ENCODE measurements at places on chromosomes 1 and 21.

DNA sequence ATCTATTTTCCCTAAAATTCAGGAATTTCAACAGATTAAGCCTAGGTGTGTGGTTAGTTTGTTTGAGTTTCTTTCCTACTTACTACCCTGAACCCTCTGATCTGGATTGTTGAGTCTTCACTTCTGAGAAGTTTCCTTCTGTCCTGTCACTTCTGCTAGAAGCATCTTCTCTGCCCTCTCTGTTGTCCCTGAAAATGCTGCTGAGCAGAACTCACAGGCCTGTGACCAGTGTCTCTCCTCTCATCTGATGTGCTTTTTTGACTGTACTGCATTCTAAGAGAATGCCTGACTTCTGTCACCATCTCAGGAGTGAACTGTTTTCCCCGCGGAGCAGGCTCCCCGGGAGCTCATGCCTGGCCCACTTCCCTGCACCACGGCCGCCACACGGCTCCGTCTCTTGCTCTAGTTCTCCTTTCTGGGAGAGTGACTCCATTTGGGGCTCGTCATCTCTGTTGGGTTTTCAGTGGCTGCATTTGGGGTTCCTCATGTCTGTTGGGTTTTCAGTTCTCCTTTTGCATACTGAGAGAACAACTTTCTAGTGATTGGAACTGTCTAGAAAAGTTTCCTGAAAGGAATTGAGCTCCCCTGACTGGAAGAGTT lies 77.9 kb downstream of the POFUT2 start:
- DNase-seq, result no peak

GRCh38 chr1:45617618-45618017 lies 6.2 kb downstream of the CCDC17 start:
- no peak for DNase-seq

- DNase-seq, result peak; percentile 15
Observed at GRCh38 chr1:54982739-54983138, 2.3 kb downstream of the TMEM61 start.

GRCh38 chr1:10509809-10510509 lies 35.2 kb downstream of the PEX14 start:
- peak; percentile 90 for DNase-seq

- no peak for DNase-seq
Observed at GRCh38 chr1:240579511-240579910, 32.4 kb downstream of the GREM2 start.

DNA sequence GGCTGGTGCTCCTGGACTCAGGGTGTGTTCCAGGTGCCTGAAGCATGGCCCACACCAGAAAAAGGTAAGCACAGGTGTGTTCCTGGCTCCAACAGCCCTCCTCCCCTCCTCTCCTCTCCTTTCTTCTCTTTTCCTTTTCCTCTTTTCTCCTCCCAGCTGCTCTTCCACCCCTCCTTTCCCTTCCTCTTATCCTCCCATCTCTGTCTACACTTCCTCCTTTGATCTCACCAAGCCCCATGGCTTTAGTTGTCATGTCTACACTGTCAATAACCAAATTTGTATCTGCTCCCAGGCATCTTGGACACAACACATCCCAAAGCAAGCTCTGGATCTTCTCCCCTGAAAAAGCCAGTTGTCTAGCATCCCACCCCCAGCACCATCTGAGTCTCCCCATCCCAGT lies 56.7 kb upstream of the LAPTM5 start:
- DNase-seq, result no peak

DNA sequence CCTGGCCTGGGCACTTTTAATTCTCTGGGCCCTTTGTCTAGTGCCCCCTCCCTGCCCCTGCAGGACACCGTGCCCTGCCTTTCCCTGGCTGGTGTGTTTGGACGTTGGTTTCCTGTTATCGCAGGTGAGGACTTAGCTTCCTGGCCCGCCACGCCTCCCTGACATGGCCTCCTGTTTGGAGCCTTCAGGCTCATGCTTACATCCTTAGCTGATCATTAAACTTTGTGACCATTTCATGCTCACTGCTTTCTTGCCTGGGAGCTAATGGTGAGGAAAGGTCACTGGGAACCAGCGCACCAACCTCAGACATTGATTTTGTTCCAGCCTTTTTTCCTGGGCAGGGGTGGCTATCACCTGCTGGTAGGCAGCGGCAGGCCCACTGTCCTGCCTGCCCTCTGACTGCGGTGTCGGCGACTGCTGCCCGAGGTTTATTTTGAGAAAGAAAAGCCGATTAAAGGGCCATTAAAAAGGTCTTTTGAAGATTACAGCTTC lies 3.7 kb downstream of the PFKL start:
- DNase-seq, result no peak

GRCh38 chr1:204478921-204479320 lies 15.7 kb downstream of the PIK3C2B start:
- DNase-seq, result no peak

Data from NCI-H1417 (cell line).